ENCODE measurements at places on chromosomes 3 and 15.

GRCh38 chr15:85618956-85619491 is 175.7 kb downstream of the KLHL25 start:
- no peak overlapping the region for H3K4me3 ChIP-seq
- no peaks in the 10 kb centered on the region for H3K4me1 ChIP-seq
- no peak overlapping the region for H3K27ac ChIP-seq
- H3K36me3 ChIP-seq = no peaks in the 10 kb centered on the region
- no peak for DNase-seq
- H3K27me3 ChIP-seq = no peaks in the 10 kb centered on the region

GRCh38 chr3:40079847-40080240 is 229.7 kb upstream of the EIF1B start:
- no peaks in the 10 kb centered on the region for H3K36me3 ChIP-seq
- peaks cover 3% of the 10 kb centered on the region for H3K27me3 ChIP-seq
- DNase-seq = peak; percentile 7
- H3K4me3 ChIP-seq = no peak overlapping the region
- H3K4me1 ChIP-seq = no peaks in the 10 kb centered on the region
- H3K27ac ChIP-seq = no peak overlapping the region

GRCh38 chr15:25408428-25408827 is 30.4 kb downstream of the UBE3A start:
- no peaks in the 10 kb centered on the region for H3K4me1 ChIP-seq
- no peaks in the 10 kb centered on the region for H3K27me3 ChIP-seq
- H3K36me3 ChIP-seq = peaks cover 26% of the 10 kb centered on the region
- DNase-seq = no peak
- H3K4me3 ChIP-seq = no peak overlapping the region
- H3K27ac ChIP-seq = no peak overlapping the region

- H3K27me3 ChIP-seq = no peaks in the 10 kb centered on the region
- no peaks in the 10 kb centered on the region for H3K36me3 ChIP-seq
These were observed 28.1 kb upstream of the PLSCR4 start for GRCh38 chr3:146279013-146279412.

DNA sequence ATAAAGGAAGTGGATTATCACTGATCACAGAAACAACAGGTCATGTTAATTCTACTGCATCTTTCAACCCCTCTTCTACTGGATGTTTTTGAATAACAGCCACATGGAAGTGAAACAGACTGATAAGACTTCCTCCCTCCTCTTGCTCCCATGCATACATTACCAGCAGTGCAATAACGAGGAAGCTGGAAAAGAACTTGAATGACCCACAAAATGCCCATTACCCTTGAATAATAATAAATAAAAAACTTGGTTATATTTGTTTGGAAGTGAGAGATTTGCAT is 51.6 kb downstream of the RARB start:
- DNase-seq = no peak
- H3K36me3 ChIP-seq = no peaks in the 10 kb centered on the region
- no peak overlapping the region for H3K4me3 ChIP-seq
- H3K4me1 ChIP-seq = no peaks in the 10 kb centered on the region
- peaks cover 24% of the 10 kb centered on the region for H3K27me3 ChIP-seq

- H3K27ac ChIP-seq = no peak overlapping the region
- no peaks in the 10 kb centered on the region for H3K27me3 ChIP-seq
These were observed 50.9 kb downstream of the FRMD5 start for GRCh38 chr15:44144184-44144583.

All from PC-3 (cell line).